ENCODE measurements at places on chromosomes 13 and 19.

GRCh38 chr19:52896431-52897137, 851 bp downstream of the ZNF320 start:
- no peak for DNase-seq

GRCh38 chr13:107553838-107554237, 661.5 kb downstream of the LIG4 start:
- no peak for DNase-seq

DNA sequence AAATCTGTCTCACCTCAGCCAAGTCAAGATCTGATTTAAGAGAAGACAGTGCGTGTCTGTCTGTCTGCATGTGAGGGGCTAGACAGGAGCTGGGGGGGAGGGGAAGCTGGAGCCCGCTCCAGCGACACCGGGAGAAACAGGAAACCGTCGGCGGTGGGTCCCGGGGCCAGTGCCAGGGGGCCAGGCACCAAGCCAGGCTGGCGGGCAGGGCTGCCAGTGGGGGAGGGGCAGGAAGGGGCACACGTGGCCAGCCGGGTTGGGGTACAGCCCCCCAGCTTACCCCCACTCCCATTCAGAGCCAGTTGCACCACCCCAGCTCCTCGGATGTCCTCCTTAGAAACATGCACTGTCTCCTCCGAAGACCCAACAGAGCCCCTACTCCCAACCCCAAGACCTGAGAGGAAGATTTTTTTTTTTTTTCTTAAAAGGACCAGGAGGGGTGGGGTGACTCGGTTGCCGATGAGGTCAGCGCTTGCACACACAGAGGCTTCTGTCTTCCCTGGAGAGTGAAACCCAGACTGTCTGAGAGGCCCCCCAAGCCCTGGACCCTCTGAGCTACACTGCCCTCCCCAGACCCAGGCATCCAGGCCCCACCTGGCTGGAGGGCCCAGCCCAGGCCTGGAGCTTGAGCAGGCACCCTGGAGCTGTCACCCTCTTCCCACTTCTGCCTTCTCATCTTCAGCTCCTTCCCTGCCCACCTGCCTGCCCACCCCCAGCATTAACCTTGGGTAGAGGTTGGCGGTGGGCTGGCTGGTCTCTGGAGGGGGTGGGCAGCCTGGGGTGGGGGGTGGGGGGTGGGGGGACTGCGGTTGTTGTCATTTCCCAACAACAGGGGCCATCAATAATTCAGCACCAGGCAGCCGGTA, 4.0 kb downstream of the ERF start:
- DNase-seq = no peak

GRCh38 chr19:42401365-42402303, 11.5 kb upstream of the CNFN start:
- DNase-seq = peak; percentile 57

- no peak for DNase-seq
Measured at GRCh38 chr13:94050686-94051085, 428.8 kb downstream of the DCT start.

- DNase-seq = peak; percentile 73
Measured at GRCh38 chr19:20077791-20078463, at the start of gene ZNF90. ZNF90 (plus strand) TSS chr19:20078000; CDS start chr19:20078133, 133 bp downstream.

DNA sequence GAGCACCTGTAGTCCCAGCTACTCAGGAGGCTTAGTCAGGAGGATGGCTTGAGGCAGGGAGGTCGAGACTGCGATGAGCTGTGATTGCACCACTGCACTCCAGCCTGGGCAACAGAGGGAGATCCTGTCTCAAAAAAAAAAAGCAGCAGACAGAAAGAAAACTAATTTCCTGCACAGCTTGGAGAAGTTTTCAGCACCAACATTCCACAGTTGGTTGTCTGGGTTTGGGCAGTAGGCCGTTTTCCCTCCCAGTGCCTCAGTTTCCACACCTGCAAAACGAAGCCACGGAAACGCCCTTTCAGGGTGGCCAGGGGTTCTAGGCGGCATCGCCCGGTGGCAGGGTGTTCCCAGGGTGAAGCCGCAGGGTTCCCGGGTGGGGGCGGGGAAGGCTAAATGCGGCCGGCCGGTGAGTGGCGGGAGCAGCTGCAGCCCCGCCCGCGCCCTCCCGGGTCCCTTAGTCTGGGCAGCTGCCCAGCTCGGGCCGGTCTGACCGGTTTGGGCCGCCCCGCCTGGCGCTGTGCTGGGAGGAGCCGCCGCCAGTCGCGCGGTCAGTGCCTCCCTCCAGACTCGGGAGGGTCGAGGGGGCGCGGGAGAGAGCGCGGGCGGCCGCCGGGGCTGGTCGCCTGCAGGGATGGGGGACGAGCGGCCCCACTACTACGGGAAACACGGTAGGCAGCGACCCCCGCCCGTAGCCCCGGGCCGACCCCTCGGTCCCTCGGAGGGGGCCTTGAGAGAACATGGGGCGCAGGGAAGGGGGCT, at the start of gene SLC44A2:
Gene SLC44A2, plus strand, starts transcription at position 551 of the 759 bp plus-strand sequence. Its CDS starts 81 bp downstream, at position 632.
- no peak for DNase-seq

- no peak for DNase-seq
Measured at GRCh38 chr13:35140321-35140720, 198.3 kb downstream of the NBEA start.

DNA sequence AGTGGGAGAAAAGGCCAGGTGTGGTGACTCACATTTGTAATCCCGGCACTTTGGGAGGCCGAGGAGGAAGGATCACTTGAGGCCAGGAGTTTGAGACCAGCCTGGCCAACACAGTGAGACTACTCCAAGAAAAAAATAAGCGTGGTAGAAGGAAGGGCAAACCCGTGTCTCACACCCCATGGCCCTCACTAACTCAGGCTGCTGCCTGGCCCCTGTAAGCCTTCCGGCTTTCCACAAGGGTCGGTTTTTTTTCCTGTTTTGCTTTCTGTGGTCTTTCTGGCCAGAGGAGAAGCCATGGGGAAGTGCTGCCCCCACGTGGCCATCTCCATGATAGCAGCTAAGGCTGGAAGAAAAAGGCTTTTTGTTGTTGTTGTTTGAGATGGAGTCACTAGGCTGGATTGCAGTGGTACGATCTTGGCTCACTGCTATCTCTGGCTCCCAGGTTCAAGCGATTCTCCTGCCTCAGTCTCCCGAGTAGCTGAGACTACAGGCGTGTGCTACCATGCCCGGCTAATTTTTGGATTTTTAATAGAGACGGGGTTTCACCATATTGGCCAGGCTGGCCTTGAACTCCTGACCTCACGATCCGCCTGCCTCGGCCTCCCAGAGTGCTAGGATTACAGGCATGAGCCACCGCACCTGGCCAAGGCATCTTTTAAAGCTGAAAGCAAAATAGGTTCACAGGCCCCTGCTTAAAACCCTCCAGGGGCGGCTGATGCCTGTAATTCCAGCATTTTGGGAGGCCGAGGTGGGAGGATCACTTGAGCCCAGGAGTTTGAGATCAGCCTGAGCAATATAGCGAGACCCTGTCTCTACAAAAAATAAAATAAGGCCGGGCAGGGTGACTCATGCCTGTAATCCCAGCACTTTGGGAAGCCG, 7.5 kb upstream of the ARHGEF18 start:
- DNase-seq = peak; percentile 76

- no peak for DNase-seq
Measured at GRCh38 chr13:112333756-112334543, 42.2 kb upstream of the SPACA7 start.

GRCh38 chr13:31286930-31287329, 87.2 kb downstream of the B3GLCT start:
- no peak for DNase-seq

GRCh38 chr13:51794964-51795363, 9.0 kb downstream of the DHRS12 start:
- no peak for DNase-seq

- no peak for DNase-seq
Measured at GRCh38 chr13:52949742-52950141, 78.9 kb upstream of the OLFM4 start.

DNA sequence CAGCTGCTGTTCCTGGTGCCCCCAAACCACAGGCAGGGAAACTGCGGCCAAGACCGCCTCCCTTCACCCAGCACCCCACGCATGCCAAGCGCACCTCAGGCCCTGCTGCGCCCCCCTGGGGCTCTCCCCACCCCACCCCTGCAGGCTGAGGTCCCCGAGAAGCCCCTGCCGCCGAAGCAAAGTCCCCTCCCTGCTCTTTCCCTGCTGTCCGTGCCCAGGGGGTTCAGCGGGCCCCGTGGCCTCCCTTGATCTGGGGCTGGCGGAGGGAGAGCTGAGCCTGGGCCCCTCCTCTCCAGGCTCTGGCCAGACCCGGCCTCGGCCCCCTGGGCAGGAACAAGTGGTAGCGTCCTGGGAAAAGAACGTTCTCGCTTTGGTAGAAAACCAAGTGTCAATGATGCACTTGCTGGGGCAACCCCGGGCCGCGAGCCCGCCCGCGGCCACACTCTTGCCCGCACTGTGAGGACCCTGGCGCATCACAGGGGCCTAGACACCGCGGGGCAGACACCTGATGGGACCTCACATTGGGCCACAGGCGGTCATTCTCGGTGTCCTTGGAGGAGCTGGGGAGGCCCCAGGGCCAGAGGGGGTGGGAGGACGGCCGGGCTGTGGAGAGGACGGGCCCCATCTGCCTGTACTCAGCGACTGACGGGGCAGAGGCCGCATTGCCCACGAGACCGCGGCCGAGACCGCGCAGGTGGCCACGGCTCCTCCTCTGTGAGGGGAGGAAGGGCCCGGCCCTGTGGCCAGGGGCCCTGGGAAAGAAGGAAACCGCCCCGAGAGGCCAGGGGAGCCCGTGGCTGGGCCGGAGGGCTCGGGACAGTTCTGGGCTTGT, 29.0 kb downstream of the GPX4 start:
- DNase-seq = no peak

GRCh38 chr13:109684824-109685202, 101.6 kb downstream of the IRS2 start:
- no peak for DNase-seq

DNA sequence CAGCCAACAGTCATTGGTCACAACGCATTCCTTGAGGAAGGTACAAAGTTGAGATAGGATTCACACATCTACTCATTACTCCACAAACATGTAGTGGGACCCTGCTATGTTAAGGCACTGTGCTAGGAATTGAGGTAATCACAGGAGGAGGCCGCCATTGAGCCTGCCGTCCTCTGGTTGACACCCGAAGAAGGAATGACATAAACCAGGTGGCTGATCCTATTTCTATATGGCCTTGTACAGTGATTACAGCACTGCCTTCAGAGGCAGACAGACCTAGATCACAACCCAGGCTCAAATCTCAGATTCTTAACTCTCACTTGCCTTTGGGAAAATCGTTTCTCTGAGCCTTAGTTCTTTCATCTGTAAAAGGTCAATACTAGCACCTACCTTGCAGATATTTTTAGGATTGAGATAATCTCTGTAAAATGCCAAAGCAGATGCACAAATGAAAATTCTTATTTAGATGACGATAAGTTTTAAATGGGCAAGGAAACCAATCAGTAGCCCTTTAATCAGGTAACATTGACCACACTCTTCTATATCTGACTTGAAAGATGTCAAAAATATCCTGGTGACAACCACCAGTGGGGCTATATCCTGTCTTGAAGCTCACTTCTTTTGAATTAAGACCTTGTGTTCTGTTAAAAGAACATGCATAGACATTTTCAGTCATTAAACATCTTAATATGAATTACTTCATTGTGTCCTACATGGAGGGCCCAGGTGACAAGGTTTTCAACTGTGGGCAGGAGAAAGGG, 251.6 kb downstream of the KCTD12 start:
- DNase-seq = no peak

- no peak for DNase-seq
Measured at GRCh38 chr13:51625555-51626345, 41.5 kb downstream of the WDFY2 start.

Measured in activated T-helper 1 cell treated with Interleukin-2 at 50 U/mL for 16 hours (primary cell).